Kidney capillary endothelial cell (primary cell): ENCODE measurements at places on chromosomes 5 and 9.

DNA sequence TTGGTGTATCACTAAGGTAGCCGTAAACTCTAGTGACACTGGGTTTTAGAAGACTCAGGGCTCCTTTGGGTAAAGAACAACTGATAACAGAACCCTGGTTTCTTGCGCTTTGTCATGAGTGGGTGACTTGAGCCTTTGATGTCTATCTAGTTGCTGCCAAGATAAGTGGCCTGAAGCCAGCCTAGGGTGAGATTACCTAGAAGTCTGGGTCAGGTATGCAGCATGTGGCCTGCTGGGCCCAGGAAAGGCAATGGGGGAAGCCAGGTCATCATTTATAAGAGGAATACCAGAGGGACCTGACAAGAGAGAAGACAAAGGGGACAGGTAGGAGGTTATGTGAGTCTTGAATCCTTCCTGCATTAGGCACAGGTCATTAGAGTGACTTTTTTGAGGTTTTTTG is 23.2 kb upstream of the GARNL3 start:
- no peak for DNase-seq

GRCh38 chr9:128836509-128837145 is 7.0 kb upstream of the SPOUT1 start:
- no peak for DNase-seq

GRCh38 chr9:37746448-37747270 is 6.9 kb upstream of the TRMT10B start:
- no peak for DNase-seq

- DNase-seq: no peak
Observed at GRCh38 chr9:81182431-81182830, 506.9 kb downstream of the TLE1 start.

DNA sequence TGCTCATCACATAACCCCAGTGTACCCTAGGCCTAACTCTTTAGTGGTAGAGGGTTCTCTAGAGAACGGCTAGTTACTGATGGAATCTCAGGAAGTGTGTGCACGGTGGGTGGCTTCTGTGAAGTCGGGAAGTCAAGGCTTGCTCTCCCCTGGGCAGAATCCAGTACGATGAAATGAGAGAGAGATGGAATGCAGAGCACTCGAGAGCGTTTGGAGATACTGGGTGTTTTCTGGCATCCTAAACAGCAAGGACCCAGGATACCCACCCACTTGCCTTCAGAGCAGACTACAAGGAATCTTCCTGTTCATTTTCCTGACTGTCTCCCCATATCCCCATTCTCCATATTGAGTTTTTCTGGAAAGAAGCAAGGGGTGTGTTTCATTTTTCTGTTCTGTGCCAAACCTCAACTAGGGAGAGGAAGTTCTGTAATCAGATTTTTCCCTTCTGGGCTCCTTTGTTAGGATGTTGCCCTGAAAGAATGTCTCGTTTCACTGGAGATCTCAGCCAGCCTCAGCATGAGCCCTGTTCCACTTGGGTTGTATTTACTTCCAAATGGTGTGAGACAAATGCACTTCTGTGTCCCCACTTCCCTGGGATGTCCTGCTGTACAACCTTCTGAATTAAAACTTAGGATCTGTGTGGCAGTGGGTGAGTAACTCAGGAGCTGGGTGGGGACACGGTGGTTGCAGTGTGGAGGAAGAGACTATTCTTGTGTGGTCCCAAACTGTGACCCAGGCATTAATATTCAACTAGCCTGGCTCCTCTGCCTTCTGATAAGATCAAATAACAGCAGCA is 108.9 kb upstream of the SPRY4 start:
- DNase-seq: no peak

GRCh38 chr9:133991964-133992779 is at the start of gene VAV2:
VAV2 (minus strand) TSS chr9:133992324; CDS start chr9:133992278, 46 bp downstream.
- DNase-seq: peak; percentile 41

DNA sequence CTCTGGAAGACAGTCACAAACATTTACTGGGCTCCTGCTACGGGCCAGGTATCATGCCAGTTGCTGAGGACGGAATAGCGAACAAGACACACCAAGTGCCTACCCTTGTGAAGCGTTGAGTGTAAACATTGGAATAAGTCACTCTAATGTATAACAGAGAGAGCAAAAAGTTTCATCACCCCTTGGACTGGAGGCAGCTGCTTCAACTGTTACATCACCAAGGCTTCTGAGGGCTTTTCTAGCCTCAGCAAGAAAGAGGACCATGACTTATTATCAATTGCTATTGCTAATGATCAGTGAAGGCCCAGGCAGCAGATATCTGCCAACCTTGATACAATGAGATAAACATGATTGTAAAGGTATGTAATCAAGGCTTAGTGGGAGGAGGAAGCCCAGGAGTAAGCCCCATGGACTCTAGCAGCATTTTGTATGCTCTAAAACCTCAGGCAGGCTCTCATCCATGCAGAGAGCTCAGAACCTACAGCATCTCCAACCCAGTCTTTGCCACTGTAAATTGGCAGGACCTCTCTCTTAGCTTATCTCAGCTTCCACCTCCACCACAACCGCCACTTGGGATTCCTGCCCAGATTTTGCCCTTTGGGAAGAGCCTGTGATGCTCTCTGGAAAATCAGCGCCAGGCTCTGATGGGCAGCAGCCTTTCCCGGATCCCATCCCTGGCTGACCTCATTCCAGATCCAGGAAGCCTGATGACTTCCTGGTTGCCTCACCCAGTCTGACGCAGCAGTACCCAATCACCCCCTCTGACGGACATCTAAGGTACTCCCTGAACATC is 54.5 kb downstream of the ADAM19 start:
- DNase-seq: peak; percentile 82

- no peak for DNase-seq
Observed at GRCh38 chr9:87518702-87519335, 21.2 kb downstream of the DAPK1 start.

DNA sequence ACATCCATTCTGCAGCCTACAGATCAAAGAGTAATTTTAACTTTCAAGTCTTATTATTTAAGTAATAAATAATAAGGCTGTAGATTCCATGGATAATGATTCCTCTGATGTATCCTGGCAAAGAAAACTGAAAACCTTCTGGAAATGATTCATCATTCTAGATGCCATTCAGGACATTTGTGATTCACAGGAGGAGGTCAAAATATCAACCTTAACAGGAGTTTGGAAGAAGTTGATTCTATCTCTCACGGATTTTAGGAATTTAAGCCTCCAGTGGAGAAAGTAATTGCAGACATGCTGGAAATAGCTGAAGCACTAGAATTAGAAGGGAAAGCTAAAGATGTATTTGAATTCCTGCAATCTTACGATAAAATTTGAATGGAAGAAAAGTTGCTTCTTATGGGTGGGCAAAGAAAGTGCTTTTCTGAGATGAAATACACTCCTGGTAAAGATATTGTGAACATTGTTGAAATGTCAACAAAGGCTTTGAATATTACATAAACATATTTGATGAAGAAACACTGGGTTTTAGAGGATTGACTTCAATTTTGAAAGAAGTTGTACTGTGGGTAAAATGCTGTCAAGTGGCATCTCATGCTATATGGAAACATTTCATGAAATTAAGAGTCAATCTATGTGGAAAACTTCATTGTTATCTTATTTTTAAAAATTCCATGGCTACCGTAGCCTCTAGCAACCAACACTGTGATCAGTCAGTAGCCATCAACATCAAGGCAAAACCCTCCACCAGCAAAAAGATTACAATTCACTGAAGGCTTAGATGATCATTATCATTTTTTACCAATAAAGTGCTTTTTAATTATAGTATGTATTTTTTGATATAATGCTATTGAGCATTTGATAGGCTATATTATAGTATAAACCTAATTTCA is 1141.0 kb downstream of the CDH12 start:
- DNase-seq: peak; percentile 17

- DNase-seq: no peak
Observed at GRCh38 chr5:146620031-146620668, 104.2 kb upstream of the GPR151 start.

DNA sequence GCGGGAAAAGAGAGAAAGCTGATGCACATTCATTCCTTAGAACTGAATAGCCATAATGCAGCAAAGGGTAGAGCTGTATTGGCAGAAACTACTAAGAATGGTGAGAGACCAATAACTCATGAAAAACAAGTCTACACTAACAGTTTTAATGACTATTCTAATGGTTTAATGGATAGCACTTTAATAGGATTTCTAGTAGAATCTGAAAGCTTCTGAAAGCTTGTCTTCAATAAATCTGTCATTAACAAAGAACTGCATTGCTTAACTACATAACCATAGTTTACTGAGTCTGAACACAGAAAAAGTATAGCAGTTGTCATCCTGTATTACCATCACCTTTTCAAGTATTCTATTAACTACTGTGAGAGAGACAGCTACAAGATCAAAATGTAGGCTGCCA is 617.8 kb upstream of the DMAC1 start:
- DNase-seq: no peak

- DNase-seq: no peak
Observed at GRCh38 chr5:64507264-64507605, 1.4 kb downstream of the RGS7BP start.

DNA sequence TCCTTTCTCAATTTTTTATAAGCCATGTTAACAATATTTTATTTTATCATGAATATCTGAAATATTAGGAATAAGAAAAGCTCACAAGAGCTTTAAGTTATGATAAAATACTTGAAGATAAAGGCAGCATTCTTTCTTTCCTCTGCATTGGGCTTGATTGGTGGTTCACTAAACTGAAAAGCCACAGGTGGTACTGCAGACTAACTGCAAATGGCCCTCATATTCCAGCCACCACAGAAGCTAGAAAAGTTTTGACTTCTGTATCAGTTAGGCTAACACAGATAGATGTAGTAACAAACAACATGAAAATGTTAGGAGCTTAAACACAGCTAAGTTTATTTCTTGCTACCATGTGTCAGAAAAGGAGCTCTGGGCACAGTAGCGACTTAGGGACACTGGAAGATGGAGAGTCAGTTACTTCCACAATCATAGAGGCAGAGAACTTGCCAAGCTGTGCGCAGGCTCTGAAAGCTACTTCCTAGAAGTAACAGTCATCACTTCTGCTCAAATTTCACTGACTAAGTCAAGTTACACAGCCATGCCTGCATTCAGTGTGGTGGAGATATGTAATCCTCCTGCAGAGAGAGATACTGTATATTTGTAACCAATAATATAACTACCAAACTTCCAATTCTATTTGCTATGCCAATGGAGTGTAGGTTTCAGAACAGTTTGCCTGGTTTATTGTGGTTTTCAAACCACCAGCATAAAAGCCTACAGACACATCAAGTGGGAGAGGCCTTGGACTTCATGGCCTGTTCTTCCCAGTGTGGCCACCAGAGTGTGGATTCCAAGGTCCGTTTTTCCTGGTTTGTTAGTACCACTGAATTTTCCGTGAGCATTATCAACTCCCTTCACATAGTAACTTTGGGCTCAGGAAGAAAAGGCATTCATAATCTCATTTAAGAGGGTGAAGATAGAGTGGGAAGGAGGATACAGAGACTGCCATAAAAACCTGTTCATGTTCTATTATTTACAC is 268.3 kb downstream of the PJA2 start:
- DNase-seq: no peak

DNA sequence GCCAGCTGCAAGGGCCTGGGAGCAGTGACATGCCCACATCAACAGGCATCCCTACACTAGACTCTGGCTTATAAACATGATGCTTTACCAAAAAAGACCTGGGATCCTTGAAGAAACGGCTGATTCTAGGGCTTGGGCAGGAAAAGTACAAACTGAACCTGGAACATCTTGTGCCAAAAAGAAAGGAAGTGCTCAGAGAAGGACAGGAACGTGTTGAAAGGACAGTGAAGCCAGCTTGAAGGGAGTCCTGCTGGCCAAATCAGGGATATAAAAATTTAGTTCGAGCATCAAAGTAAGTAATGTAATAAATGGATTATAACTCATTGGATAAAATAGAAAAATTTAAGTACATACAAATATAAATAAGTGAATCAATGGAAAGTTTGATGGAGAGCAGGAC is 58.1 kb downstream of the ALDH7A1 start:
- no peak for DNase-seq

GRCh38 chr9:15372455-15372854 is 50.2 kb upstream of the SNAPC3 start:
- no peak for DNase-seq

GRCh38 chr9:137671721-137672120 is 52.9 kb downstream of the EHMT1 start:
- DNase-seq: no peak

GRCh38 chr5:127886081-127886480 is 182.9 kb downstream of the CCDC192 start:
- DNase-seq: no peak

DNA sequence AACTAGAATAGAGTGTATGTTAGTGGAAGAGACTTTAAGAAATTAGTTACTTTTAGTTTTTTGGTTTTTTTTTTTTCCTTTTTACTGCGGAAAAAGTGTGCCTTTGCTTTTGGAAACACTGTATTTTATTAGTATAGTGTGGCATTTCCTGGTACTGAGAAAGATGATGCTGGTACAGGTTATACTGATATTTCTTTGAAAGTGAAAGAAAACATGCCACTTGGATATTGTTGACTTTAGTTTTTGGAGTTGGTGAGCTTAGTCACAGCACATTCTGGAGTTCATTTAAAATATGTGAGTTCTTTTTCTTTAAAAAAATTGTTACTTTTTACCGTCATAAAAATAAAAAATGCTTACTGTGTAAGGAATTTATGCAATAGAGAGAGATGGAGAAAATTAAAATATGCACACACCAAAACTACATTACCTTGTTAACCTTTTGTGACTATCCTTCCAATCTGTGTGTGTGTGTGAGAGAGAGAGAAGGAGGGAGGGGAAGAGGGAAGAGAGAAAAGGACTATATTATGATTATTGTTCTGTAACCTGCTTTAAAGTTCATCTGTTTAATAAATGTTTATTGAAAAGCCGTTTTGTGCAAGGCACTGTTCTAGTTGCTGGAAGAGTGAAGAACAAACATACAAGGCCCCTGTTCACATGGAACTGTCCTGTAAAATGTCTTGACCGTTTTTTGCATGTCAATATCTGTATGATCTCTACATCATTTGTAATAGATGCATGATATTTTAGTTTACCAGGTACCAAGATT is 1.9 kb downstream of the UGCG start:
- no peak for DNase-seq

GRCh38 chr5:166980666-166981065 is 1310.8 kb upstream of the WWC1 start:
- DNase-seq: no peak

GRCh38 chr5:33769968-33770367 is 121.8 kb downstream of the ADAMTS12 start:
- DNase-seq: no peak

DNA sequence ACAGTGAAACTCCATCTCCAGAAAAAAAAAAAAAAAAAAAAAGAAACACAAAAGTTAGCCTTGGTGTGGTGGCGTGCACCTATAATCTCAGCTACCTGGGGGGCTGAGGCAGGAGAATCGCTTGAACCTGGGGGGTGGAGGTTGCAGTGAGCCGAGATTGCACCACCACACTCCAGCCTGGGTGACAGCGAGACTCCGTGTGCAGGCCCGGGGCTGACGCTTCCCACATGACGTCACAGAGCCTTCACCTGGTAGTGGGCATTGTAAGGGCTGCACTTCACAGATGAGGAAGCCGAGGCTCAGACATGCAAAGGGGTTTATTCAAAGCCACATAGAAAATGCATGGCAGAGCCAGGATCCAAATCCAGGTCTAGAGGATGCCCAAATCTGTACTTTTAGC is 114.2 kb downstream of the GAPVD1 start:
- DNase-seq: no peak

- DNase-seq: no peak
Observed at GRCh38 chr5:177189416-177189815, 55.8 kb downstream of the NSD1 start.
